ENCODE measurements at places on chromosomes 13 and 19. TPM values are rescaled to one million over a fixed set of nuclear protein-coding genes. Genes with fewer than 3 reads are reported as not detected.

The ZNF98 gene
- not detected for total RNA-seq

The NTF4 gene
- 0.24 TPM for total RNA-seq

The ZNF471 gene
- 0.09 TPM for total RNA-seq

The ZNF737 gene
- not detected for total RNA-seq

The S1PR2 gene
- total RNA-seq, result 0.90 TPM

The ARHGAP33 gene
- total RNA-seq, result 3.0 TPM

The POLR1G gene
- 41.3 TPM for total RNA-seq

The BRCA2 gene
- total RNA-seq, result 5.7 TPM

The NXNL1 gene
- not detected for total RNA-seq

The C19orf53 gene
- total RNA-seq, result 179 TPM

The CCL25 gene
- total RNA-seq, result not detected

The ZNF600 gene
- 0.59 TPM for total RNA-seq

The ATP4A gene
- total RNA-seq, result 0.02 TPM

The C13orf42 gene
- total RNA-seq, result not detected

The ZNF681 gene
- not detected for total RNA-seq

The PRX gene
- 1.3 TPM for total RNA-seq

The TEAD2 gene
- 18.8 TPM for total RNA-seq

The FUT6 gene
- not detected for total RNA-seq

The MADCAM1 gene
- total RNA-seq, result 0.19 TPM

The C19orf85 gene
- total RNA-seq, result not detected

The SIGLEC5 gene
- not detected for total RNA-seq

The FCAR gene
- not detected for total RNA-seq

The LRRC25 gene
- total RNA-seq, result not detected

The CPAMD8 gene
- total RNA-seq, result 0.05 TPM

The ZSCAN4 gene
- total RNA-seq, result not detected

The GGN gene
- 0.06 TPM for total RNA-seq

The IGLON5 gene
- 0.13 TPM for total RNA-seq

The SRRM5 gene
- 1.1 TPM for total RNA-seq

The IGFL2 gene
- 1.3 TPM for total RNA-seq

The PCID2 gene
- total RNA-seq, result 38.3 TPM

The SH2D3A gene
- 19.4 TPM for total RNA-seq

The LRRC8E gene
- 5.1 TPM for total RNA-seq

The IFNL1 gene
- not detected for total RNA-seq

The IGSF23 gene
- total RNA-seq, result 0.19 TPM

The LIM2 gene
- total RNA-seq, result not detected

The OR10H1 gene
- total RNA-seq, result not detected

The NOTCH3 gene
- total RNA-seq, result 23.9 TPM

The PLIN5 gene
- 0.13 TPM for total RNA-seq

The COX6B1 gene
- total RNA-seq, result 1,275 TPM

The CNFN gene
- 39.9 TPM for total RNA-seq

The ANKLE1 gene
- 0.46 TPM for total RNA-seq

The CEACAM4 gene
- not detected for total RNA-seq

The LRP3 gene
- 52.9 TPM for total RNA-seq

The SCAF1 gene
- total RNA-seq, result 69.9 TPM

The PCDH17 gene
- total RNA-seq, result 0.02 TPM

The TMEM86B gene
- total RNA-seq, result 3.8 TPM

The ZNF491 gene
- not detected for total RNA-seq

The SLITRK6 gene
- 0.24 TPM for total RNA-seq

The LYL1 gene
- 0.69 TPM for total RNA-seq

The KLF1 gene
- 0.11 TPM for total RNA-seq

The ZNF442 gene
- total RNA-seq, result not detected

The CCNE1 gene
- 25.9 TPM for total RNA-seq

The C3 gene
- 60.4 TPM for total RNA-seq

The VAV1 gene
- total RNA-seq, result 6.4 TPM

The CGB5 gene
- total RNA-seq, result 0.39 TPM
